Smooth muscle cell of the brain vasculature (primary cell): ENCODE measurements at places on chromosomes 7 and 10.

GRCh38 chr7:159105832-159106811 lies 38.5 kb downstream of the VIPR2 start:
- no peak for DNase-seq

GRCh38 chr7:132739271-132739955 lies 163.1 kb upstream of the PLXNA4 start:
- peak; percentile 18 for DNase-seq

DNA sequence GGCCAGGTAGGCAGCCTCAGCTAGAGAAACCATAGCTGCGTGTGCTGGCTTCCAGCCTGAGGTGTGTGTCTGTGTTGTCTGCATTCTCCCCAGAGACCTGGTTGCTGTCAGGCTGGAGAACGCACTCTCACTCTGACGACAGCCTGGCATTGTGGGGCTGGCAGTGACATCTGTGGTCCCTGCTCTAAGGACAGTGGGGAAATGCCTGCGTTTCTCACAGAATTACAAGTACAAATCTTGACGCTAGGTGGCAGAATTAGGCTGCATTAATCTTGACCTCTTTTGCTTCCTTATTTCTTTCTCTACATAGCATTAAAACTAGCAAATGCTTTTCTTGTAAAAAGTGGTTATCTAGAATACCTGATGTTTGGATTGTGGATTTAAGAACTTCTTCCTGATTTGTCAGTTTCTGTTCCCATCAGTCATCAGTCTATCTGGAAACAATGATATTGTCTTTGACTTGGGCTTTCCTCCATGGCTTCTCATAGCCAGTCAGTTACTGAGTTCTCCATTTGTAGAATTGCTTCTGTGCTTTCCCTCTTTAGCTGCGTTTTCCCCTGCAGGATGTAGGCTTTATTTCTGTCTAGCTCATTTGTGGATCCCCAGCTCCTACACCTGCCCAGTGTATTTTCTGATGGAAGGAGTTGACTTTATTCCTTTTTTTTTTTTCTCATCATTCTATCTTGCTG lies 86.0 kb downstream of the FANK1 start:
- peak; percentile 62 for DNase-seq

DNA sequence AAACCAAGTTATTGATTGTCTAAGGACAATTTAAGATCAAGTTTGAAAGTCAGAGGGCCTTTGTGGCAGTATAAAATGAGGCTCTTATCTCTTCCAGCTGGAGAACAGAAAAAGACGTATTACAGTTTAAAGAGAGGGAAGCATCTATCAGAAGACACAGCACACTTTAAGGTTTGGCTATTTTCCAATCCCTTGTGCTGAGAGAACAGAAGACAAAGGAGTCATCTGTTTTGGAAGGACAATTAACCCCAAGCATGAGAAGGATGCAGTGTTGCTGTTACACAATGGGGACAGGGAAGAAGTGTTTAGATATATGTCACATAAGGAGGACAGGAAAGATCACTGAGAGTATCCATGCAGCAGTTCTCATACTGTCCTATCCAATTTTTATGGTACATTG lies 1224.2 kb upstream of the SORCS1 start:
- DNase-seq: no peak

DNA sequence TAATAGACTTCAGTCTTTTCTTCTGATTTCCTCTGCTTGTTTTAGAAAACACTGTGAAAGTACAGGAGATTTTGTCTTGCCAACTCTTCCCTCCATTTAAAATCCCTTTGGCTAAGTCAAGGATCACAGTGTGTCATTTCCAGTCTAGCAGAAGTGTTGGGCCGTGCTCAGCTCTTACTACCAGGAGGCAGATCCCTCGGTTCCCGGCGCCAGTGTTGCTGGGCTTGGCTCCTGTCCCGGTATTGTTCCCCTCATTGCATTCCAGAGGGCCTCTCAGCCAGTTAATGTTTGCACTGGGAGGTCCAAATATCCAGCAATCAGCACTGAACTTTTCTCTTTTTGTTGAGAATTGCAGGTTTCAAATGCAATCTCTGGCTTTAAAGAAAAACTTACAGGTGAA lies 612.1 kb upstream of the MGMT start:
- DNase-seq: no peak

- no peak for DNase-seq
Observed at GRCh38 chr7:17486835-17487234, 188.4 kb downstream of the AHR start.

DNA sequence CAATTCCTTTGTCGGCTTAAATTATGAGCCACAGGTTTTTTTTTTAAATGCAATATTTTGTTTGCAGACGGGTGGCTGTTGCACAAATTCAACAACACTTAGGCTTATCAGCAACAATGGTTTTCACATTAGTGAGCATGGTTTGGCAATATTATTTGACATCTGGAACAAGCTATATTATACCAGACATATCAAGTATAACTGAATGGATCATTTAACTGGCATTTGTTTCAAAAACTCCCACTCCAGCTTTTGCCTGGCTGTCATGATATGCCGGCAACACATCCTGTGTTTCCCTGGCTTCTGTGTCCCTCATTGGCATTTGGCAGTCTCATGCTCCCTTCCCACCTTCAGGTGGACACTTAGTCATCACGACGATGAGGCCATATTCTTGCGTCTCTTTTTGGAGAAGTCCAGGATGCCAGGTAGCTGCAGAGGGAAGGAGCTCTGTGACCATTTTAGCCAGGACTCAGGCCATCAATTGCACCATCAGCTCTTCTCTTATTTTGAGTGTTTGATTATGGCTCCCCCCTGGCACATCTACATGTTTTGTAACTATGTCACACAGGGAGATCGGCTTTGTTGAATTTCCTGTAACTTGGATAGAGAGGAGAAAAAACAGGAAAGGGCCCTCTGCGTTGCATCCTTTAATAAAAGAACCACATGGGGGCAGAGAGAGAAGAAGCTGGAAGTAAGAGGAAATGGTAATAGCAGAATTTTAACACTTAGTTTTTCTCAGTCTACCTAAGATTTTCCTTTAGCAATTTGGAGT lies 413.9 kb downstream of the LRMDA start:
- no peak for DNase-seq

GRCh38 chr10:35607475-35608327 lies 2.6 kb downstream of the GJD4 start:
- DNase-seq: no peak

DNA sequence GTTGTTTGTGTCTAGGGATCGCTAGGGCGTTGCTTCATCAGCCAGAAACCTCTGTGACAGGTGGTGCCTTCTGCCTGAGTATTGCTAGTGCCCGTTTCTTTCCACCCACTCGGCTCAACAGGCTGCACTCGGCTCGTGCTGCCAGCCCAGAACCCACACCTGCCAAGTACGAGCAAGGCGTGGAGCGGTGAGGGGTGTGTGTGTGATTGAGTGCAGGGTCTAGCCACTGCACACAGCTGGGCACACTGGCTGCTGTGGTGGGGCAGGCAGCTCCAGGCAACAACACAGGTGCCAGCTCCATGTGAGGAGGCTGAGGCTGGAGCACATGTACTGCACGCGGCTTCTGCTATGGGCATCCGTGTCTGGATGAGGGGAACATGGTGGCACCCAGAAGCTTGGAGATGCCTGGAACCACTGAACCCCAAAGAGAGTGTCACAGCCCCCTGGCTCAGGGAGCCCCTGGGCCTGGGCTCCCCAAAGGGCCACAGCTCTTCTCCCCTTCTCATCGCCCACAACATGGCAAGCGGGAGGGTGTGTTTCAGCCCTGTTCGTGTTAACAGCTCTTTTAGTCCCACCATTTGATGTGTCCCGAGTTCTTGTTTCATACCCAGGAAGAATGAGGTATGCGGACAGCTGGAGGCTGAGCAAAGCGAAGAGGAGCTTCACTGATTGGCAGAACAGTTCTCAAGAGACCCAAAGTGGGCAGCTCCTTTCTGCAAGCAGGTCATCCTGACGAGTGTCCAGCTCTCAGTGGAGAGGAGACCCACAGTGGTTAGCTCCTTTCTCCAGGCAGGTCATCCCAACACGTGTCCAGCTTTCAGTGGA lies 78.1 kb downstream of the HDAC9 start:
- no peak for DNase-seq

- DNase-seq: peak; percentile 1
Observed at GRCh38 chr10:6722616-6723004, 142.5 kb upstream of the PRKCQ start.

DNA sequence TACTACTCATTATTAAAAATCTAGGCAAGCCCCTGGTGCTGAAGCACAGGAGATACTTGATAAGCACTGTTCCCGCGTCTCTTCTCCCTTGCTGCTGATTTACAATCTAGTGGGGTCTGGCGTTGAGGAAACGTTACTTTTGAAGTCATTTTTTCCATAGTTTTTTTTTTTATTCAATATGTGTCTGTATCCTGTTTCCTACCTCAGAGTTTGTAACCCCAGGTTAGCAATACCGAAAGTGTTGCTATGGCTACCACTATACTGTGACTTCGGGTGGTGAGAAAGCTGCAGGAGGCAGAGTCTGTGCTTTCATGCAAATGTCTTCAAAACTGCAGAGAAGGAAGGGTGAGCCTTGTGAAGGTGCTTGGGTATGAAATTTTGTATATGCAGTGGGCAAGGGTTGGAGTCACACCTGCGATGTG lies 458.8 kb upstream of the GHITM start:
- DNase-seq: no peak

DNA sequence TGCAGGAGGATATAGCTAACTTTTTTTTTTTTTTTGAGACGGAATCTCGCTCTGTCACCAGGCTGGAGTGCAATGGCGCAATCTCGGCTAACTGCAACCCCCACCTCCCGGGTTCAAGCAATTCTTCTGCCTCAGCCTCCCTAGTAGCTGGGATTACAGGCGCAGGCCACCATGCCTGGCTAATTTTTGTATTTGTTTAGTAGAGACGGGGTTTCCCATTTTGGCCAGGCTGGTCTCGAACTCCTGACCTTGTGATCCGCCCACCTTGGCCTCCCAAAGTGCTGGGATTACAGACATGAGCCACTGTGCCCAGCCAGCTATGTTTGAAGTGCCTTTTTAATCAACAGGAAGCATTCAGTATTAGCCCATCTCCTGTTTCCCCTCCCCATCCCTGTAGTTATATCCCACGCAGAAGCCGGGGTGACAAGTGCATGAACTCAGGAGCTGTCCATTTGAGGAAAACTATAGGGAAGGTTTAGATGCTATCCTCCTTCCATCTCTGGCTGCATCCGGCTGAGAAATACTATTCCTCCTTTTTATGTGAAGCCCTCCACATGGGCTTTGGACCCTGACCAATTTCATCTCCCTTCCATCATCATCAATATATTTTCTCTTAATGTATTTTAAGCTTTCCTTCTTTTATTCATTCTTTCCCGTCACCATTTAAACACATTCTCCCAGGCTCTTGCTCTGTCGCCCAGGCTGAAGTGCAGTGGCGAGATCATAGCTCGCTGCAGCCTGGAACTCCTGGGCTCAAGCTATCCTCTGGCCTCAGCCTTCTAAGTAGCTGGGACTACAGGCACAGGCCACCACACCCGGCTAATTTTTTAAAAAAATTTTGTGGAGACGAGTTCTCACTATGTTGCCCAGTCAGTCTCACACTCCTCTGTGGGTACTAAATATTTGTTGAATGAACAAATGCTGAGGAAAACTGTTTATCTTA lies 1.3 kb upstream of the POT1 start:
- no peak for DNase-seq

GRCh38 chr10:97159646-97160305 lies 26.0 kb downstream of the SLIT1 start:
- no peak for DNase-seq

- DNase-seq: no peak
Observed at GRCh38 chr7:151411551-151411950, 1.7 kb upstream of the WDR86 start.

DNA sequence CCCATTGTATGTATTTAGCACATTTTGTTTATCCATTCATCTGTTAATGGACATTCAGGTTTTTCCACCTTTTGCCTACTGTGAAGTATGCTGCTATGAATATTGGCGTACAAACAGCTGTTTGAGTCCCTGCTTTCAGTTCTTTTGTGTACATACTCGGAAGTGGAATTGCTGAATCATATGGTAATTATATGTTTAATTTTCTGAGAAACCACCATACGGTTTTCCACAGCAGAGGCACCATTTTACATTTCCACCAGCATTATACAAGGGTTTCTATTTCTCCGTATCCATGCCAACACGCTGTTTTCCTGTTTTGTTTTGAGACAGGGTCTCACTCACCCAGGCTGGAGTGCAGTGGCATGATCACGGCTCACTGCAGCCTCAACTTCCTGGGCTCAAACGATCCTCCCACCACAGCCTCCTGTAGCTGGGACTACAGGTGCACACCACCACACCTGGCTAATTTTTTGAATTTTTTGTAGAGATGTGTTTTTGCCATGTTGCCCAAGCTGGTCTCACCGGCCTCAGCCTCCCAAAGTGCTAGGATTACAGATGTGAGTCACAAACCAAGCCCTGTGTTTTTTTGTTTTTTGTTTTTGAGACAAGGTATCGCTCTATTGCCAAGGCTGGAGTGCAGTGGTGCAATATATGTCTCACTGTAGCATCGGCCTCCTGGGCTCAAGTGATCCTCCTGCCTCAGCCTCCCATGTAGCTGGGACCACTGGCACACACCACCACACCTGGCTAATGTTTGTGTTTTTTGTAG lies 22.1 kb upstream of the FBXW4 start:
- DNase-seq: no peak

DNA sequence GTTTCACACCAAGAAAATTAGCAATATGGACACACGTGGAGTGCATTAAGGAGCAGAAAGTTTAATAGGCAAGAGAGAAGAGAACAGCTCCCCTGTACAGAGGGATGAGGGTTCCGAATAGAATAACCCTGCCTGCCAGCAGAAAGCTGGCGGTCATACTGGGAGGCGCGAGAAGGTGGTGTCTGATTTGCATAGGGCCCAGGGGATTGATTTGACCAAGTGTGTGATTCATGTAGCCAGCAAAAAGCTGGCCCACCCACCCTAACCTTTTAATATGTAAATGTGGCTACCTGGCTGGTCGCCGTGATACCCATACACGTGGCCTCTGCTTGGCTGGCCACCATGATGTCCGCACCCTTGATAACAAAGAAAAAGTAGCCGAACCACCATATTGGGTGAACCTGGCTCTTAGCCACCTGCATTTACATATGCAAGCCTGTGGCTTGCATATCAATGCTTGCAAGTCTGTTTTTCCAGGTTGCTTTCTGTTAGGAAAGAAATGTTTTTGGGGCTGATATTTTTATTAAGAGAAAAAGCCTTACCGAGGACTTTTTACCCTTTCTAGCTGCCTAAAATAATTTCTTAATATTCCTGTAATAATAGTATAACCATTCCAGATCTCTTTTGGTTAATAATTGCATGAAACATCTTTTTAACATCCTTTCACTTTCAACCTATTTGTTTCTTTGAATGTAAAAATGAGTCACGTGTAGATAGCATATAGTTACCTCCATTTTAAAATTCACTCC lies 20.5 kb upstream of the VWDE start:
- DNase-seq: no peak

DNA sequence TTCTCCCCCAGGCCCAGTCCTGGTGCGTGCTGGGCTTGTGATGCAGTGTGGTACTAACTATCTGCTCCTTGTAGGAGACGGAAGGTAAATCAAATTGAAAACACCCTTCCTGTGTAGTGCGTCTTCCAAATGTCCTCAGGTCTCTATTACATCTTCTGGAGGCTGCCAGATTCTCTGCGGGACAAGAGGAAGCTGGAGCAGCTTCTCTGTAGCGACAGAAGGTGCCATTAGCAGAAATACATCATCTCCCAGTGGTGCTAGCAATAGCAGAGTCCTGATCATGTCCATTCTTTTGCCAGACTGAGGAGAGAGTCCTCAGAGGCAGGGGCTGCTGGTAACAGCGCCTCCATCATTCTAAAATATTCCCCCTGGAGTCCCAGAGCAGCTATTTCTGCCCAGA lies 675.2 kb downstream of the LRMDA start:
- no peak for DNase-seq
